ENCODE measurements at places on chromosomes 16 and 17.

DNA sequence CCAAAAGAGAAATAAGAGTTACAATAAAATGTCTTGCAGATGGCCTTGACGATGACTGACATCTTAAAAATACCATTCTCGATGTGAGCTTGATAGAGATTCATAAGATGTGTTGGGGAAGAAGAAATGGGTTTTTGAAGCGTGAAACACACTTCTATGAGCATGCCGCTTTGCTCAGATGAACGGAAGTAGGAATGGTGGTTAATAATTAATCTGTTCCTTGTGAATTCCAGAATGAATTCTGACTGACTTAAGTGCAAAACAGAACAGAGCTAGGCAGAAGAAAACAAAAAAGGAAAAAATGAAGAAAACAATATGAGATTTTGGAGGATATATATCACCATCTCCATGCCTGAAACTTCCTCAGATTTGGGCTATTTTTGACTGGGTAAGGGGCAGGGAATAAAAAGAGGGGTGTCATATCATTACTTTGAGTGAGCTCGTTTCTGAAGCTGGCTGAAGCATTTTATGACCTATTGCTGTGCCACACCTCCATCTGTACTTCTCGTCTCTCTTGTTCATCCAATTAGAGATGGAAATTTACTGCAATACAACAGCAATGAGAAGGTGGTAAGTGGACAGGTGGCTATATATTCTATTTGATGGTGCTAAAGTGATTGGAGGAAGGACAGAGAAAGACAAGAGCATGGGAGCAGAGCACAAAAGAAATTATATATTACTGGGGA is 1152.0 kb upstream of the CDH8 start:
- DNase-seq, result no peak

GRCh38 chr17:69405096-69405495 is 9.4 kb upstream of the MAP2K6 start:
- DNase-seq, result no peak

DNA sequence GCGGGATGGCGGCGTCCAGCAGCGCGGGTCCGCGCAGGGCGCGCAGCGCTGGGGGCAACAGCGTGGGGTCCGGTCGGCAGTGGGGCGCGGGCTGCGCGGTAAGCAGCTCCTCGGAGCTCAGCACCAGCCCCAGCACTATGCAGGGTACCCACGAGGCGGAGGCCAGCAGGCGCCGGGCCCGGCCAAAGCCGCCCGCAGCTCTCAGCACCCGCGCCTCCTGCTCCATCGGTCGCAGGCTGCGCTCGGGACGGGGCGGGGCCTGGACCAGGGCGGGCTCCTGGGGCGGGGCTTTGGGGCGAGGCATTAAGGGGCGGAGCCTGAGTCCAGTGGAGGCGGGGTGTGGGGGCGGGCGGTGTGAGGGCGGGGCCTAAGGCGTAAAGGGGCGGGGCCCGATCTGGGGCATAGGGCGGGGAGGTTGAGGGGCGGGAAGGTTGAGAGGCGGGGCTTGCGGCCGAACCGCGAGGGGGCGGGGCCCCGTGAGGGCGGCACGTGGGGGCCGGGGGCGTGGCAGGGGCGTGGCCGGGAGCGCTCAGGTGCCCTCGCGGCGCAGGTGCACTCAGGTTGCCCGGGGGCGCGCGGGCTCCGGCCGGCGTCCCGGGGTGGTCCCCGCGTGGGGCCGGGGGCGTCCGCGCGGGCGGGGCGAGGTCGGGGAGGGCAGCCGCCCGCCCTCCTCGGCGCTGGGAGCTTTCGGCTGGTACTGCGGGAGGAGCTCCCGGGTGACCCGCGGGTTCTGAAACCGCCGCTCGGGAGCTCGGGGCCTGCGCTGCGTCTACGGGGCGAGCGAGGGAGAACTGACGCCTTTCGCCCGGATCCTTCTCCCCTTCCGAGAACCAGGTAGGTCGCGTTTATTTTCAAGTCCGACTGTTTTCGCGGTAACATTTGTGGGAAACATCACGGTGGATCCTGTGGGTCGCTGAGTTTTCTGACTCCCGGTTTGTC is 1.4 kb upstream of the SLC22A31 start:
- no peak for DNase-seq

- no peak for DNase-seq
Measured at GRCh38 chr17:34527908-34528470, 51.4 kb upstream of the TMEM132E start.

DNA sequence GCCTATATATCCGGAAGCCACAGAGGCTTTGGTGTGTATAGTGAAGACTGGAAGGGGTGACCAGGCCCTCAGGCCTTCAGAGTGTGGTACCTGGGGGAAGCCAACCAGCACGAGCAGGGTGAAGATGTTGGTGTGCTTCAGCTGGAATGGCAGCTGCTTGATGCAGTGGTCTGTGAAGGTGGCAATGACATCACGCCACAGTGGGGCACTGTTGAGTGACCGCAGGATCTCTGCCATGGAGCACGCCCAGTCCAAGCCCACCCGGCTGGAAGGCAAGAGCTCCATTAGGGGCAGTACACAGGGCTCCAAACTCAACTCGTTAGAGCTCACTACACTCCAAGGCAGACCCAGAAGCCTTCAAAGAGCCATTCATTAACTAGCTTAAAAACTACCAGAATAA is 68.5 kb upstream of the ATP2A3 start:
- DNase-seq, result no peak

- no peak for DNase-seq
Measured at GRCh38 chr17:6455321-6455705, 11.1 kb downstream of the PIMREG start.

DNA sequence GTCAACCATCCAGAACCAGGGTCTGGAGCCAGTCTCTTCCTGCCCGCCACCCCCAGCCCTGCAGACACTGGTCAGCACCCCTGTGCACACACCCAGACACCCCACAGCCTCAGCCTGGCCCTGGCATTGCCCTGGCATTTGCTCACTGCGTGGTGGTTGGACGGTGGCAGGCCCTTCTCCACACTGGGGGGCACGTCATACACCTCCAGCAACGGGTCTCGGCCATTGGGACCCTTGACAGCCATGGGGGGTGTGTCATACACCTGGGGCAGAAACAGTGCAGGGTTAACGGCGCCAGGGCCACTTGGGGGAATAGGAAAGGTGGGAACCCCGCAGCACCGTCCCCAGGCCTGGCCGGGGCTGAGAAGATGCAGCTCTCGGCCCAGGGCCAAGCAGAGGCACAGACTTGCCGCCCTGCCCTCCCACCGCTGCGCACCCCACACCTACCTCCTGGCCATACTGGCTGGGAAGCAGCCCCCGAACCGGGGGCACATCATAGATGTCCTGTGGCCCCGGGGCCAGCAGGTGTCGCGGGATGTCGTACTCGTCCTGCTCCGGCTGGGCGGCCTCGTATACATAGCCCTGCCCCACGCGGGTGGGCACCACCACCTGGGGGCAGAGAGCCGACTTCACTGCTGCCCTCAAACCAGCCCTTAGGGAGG is 14.6 kb downstream of the BCAR1 start:
- no peak for DNase-seq

- no peak for DNase-seq
Measured at GRCh38 chr16:1429012-1429411, 1.9 kb upstream of the PERCC1 start.

- no peak for DNase-seq
Measured at GRCh38 chr16:89122322-89122851, 28.7 kb downstream of the ACSF3 start.

DNA sequence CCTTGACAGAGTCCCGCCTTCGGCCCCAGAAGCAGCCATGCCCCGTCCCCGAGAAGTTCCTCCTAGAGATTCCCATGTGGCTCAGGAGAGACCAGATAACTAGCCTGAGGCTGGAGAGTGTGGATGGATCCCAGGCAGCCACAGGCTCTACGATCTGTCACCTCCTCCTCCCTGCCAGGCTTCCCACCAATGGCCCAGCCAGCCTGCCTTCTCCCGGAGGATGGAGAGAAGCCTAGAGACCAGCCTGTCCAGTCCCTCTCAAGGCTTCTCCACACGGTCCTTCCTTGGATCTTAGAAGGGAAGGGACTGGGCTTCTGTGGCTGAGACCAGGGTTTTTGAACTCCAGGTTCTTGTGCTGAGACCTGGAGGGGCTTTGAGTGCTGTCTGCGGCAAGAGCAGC is 1.6 kb upstream of the SMTNL2 start:
- no peak for DNase-seq

DNA sequence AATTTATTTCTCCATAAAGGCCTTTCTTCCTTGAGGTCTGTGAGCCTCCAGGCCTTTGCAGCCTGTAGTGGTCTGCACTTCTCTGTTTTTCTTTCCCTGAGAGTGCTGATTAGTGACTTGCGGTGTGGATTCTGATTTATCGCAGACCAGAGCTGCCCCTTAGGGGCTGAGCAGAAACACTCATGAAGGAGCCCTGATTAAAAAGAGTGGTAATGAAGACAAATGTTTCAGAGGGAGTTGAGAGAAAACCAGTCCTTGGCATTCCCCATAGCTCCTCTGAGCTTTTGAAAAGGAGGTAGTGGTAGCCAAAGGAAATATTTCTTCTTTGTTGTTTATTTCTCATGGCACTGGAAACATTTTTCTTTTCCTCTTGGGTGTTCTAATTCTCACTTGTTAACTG is 268.1 kb upstream of the TBX2 start:
- peak; percentile 40 for DNase-seq

DNA sequence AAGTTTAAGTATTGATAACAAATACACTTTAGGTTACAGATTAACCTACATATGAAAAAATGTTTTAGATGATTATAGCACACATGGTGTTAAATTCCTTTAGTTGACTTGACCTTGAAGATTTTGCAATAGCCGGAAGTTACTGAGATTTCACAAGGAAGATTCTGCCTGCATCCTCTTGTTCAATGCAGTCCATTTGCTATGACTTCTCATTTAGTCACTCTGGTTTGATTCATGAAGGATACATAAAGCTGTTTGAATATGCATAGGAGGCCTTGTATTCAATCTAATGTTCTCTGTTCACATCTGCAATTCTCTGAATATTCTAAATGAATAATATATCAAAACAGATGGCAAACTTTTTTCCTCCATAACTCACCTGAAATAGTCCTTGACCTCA is 870.2 kb upstream of the GOT2 start:
- no peak for DNase-seq

DNA sequence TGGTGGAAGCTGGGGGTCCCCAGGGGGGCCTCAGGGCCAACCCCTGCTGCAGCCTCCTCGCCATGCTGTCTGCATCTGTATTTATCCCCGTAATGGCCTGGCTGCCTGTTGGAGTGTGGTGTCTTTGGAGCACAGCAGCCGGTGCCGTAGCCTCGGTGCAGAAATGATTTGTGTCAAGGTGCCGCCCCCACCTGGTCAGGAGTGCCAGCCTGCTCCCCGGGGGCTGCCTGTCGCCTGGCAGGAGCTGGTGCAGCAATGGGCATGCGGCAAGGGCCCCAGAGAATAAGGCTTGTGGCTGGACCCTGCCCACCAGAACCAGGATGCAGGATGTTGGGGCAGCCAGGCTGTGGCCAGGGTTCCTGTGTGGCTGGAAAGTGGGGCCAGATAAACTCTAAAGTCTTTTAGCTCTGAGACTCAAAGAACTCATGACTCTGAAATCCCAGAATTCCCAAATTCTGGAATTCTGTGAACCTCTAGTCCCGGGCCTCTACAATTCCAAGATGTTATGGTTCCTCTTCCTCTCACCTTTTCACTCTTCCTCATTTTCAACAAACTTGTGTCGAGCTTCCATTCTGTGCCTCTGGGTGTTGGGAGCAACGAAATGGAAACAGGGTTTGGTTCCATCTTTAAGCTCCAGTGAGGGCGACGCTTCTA is 5.9 kb downstream of the CPNE2 start:
- DNase-seq, result no peak

DNA sequence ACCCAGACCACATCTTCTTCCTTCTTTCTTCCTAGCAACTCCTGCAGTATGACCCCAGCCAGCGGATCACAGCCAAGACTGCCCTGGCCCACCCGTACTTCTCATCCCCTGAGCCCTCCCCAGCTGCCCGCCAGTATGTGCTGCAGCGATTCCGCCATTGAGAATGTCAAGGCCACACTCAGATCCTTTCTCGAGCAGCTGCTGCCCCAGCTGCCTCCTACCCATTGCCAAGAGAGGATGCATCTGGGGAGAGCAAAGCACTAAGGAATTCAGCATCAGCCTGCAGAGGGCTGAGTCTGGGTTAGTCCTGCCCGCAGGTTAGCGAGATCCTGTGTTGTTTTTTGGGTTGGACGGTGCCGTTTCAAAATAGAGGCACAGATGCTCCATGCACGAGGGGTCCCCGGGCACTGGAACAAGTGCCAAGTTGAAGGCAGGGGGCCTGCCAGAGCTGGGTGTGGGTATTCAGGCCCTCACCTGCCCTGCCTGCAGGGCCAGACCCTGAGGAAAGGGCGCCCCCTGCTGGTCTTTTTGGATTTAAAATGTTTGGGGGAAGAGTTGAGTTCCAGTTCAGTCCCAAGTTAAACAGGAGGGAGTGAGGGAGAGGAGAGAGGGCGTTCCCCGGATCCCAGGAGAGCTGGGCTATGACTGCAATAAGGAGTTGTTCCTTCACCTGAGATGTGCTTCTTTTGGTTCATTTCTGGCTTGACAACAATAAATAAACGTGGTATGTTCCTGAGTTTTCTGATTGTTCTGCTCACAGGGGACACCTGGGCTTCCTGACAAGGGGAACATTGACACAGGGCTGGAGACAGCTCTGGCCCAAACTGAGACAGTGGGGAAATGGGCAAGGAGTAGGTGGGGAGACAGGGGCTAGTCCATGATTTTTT is 4.9 kb downstream of the CDK3 start:
- no peak for DNase-seq

GRCh38 chr17:66849851-66850580 is 15.1 kb downstream of the CACNG5 start:
- no peak for DNase-seq

GRCh38 chr16:81841722-81842121 is 62.6 kb downstream of the PLCG2 start:
- no peak for DNase-seq

- no peak for DNase-seq
Measured at GRCh38 chr16:30619202-30619601, 9.0 kb upstream of the ZNF689 start.

DNA sequence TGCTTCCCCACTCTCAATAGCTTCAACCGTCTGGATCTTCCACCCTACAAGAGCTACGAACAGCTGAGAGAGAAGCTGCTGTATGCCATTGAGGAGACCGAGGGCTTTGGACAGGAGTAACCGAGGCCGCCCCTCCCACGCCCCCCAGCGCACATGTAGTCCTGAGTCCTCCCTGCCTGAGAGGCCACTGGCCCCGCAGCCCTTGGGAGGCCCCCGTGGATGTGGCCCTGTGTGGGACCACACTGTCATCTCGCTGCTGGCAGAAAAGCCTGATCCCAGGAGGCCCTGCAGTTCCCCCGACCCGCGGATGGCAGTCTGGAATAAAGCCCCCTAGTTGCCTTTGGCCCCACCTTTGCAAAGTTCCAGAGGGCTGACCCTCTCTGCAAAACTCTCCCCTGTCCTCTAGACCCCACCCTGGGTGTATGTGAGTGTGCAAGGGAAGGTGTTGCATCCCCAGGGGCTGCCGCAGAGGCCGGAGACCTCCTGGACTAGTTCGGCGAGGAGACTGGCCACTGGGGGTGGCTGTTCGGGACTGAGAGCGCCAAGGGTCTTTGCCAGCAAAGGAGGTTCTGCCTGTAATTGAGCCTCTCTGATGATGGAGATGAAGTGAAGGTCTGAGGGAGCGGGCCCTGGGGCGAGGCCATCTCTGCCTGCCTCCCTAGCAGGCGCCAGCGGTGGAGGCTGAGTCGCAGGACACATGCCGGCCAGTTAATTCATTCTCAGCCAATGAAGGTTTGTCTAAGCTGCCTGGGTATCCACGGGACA is 11.1 kb upstream of the CLEC18A start:
- no peak for DNase-seq
